ENCODE measurements at places on chromosomes 5 and 9. TPM values are rescaled to one million over a fixed set of nuclear protein-coding genes. Genes with fewer than 3 reads are reported as not detected.

PCDHA10 gene
- total RNA-seq = not detected

FGF1 gene
- not detected for total RNA-seq

TLX3 gene
- total RNA-seq = not detected

ARHGEF39 gene
- 14.5 TPM for total RNA-seq

PHAX gene
- 47.1 TPM for total RNA-seq

HAVCR1 gene
- 2.7 TPM for total RNA-seq

PTGES2 gene
- total RNA-seq = 56.4 TPM

DDX4 gene
- total RNA-seq = 0.12 TPM

PTPN3 gene
- total RNA-seq = 0.50 TPM

ADAMTS12 gene
- total RNA-seq = not detected

DNA sequence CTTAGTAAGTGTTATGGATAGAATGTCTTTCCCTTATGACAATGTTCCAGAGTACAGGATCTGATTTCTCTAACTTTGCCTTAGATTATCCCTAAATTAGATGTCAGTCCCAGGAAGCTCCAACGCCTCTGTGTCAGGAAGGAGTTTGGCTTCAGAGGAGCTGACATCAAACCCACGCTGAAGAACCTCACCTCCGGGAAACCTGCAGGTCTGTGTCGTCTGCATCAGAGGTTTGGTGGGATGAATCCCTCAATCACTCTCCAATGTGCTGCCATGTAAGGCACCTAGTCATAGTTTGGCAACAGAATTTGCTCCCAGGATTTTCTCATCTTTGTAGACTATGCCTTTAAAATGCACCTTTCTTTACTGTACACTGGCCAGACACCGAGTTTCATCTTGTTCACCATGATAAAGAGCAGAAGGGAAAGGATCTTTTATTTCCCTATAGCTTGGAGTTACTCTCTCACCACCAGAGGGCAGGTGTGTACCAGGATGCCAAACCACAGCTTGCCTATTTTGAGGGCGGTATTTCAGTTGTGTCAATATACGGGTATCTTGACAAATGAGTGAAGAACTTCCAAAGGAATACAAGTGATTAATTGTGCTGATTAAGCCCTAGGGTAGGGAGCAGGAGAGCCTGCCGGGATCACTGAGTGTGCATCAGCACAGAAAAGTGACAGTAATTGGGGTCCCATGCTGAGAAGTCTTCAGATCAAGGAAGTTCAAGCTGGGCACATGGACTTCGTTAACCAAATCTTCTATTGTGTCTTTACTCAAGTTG lies 23.4 kb downstream of the MINAR2 start:
- peak; percentile 63 for DNase-seq

GRCh38 chr5:81830596-81830995 lies 79.7 kb upstream of the SSBP2 start:
- no peak for DNase-seq

DNA sequence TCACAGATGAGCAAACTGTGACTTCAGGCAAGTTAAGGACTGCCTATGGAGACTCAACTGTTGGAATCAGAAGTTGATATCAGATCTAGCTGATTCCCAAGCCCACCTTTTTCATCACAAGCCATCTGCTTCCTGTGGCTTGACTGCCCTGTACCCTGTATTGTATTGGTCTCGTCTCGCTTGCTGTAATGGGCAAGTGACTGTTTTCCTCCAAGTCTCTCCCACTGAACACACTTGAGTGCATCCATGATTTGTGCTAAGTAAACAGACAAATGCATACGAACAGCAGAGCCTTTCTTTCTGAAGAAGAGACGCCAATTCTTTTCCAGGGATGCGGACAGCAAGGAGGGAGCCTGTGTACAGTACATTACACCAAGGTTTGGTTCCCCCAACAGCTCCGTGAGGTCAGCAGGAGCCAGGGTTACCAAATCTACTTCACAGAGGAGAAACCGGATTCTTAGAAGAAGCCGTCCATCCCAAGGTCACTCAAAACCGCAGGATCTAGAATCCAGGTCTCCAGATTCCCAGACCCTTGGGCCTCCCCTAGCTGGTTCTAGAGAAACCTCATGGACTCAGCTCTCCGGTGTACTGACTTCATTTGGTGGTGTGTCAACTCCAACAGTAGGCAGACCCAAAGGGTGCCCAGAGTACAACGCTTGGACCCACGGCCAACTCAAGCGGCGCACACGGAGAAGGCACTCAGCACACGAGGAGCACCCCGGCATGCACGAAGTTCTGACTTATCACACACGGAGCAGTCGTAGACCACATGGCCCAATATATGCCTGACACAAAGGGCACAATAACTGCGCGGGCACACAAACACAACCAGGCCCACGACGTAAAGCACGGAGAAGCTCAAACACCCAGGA lies 1.1 kb downstream of the BAG1 start:
- DNase-seq = no peak

DNA sequence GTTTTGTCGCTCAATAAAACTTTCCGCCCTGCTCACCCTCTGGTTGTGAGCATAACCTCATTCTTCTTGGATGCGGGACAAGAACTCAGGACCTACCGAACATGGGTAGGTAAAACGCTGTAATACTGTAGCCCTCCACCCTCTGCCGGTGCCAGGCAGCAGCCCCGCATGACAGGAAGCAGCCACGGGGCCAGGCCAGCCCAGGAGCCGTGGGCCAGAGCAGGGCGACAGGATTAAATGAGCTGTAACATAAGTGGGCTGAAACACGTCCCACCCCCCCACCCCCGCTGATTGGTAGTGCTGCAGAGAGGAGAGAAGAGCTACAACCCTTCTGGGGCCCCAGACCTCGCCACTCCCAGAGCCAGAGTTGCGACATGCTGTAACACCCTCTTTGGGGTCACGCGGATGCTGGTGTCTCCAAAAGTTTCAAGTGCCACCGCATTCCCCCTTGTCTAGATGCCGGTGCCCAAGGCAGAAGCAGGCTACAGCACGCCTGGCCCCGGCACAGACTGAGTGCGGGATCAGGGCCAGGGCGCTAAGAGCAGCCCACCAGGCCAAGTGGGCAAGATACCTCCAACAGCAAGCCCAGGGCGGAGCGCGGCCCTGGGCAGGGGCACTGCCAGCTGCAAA lies 81.8 kb downstream of the FBXW11 start:
- no peak for DNase-seq

- DNase-seq = no peak
Measured at GRCh38 chr5:100709771-100710170, 174.6 kb downstream of the FAM174A start.

GRCh38 chr5:7629561-7629960 lies 221.4 kb downstream of the CFAP90 start:
- no peak for DNase-seq

DNA sequence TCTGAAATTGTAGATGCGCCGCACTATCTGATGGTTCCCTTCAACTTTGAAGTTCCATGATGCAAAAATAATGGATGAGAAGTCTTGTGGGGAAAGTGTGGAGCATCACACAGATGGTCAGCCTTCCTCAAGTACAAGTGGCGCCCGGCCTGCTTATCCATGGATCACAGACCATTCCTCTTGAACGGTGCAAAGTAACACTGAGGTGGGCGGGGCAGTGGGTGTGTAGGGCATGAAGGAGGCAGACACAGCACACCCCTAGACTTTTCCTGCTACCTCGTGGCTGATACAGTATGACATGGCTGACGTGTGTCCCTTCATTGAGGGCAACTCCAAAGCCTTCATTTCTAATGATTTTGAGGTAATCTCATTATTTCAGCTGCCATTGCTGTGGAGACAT lies 2.5 kb upstream of the GNG10 start:
- DNase-seq = no peak

DNA sequence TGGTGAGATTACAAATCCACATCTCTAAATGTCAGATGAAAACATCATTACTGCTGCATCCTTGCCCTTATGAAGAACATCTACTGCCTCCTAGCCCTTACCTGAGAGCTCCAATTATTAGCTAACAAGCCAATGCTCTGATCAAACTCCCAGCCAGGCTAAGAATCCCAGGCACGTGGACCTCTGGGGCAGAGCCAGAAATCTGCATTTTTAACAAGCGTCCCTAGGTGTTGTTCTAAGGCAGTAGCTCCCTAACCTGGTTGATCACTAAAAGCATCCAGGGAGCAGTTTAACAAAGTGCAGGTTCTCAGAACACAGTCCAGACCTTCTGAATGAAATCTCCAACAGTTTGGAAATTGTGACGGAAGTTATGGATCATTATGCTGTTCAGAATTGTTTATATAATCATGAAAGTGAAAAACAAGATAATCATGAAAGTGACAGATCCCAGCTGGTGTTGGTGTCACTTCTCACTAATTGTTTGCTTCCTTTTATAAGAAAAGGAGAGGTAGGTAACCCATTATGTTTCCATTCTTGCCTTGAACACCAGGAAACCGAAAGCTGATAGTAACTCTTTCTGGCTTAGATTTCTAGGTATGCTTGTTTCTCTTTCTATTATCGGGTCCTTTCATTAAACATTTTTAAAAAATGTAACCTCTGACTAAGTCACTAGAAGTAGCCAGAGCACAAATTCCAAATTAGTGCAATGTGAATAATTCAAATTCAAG lies 216.5 kb upstream of the NR4A3 start:
- no peak for DNase-seq

- no peak for DNase-seq
Measured at GRCh38 chr5:151023651-151024050, 3.3 kb downstream of the GPX3 start.

GRCh38 chr9:27572918-27573633 lies at the start of gene C9orf72:
Gene C9orf72, minus strand, starts transcription at chr9:27573481. Its CDS starts 6,361 bp downstream, at chr9:27567120.
- DNase-seq = peak; percentile 86

DNA sequence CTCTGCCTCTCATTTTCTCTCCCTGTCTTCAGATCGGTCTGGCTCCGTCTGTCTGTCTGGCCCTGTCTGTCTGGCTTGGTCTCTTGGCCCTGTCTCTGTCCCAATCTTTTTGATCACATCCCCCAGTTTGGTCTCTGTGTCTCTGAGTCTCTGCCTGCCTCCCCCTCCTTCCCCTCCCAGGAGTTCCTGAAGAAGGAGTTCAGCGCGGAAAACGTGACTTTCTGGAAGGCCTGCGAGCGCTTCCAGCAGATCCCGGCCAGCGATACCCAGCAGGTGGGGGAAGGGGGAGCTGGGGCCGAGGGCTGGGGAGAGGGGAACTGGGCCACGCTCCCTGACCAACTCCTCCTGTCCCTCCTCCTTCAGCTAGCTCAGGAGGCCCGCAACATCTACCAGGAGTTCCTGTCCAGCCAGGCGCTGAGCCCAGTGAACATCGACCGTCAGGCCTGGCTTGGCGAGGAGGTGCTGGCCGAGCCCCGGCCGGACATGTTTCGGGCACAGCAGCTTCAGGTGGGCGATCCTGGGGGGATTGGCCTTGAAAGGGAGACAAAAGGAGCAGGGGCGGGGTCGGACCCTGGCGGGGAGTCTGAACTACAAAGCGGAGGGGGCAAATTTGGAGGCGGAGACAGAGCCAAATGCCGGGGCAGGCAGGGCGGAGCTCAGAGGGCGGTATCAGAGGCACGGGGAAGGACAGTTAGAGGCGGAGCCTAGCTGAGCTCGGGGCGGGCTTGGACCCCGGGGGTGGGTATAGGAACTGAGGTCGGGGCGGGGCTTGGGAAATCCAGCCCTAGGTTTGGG lies 9.0 kb downstream of the RGS14 start:
- no peak for DNase-seq

GRCh38 chr9:85603936-85604335 lies 137.8 kb downstream of the AGTPBP1 start:
- no peak for DNase-seq

DNA sequence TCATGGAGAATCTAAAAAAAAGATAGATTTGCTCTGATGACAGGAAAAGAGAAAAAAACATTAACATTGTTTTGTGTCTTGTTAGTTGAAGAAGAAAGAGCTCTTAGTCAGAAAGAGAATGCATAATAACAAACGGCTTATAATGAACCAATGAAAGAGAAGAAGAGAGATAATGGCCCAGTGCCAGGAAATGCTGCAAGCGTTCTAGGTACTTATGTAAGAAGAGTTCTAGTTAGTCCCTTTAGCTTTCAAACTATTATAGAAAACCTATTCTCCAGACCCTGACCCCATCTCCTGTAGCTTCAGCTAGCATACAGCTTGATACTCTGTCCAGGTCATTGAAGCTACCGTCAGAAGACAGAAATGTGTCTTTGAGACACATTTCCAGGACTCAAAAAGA lies 70.2 kb downstream of the FBXL17 start:
- DNase-seq = no peak

DNA sequence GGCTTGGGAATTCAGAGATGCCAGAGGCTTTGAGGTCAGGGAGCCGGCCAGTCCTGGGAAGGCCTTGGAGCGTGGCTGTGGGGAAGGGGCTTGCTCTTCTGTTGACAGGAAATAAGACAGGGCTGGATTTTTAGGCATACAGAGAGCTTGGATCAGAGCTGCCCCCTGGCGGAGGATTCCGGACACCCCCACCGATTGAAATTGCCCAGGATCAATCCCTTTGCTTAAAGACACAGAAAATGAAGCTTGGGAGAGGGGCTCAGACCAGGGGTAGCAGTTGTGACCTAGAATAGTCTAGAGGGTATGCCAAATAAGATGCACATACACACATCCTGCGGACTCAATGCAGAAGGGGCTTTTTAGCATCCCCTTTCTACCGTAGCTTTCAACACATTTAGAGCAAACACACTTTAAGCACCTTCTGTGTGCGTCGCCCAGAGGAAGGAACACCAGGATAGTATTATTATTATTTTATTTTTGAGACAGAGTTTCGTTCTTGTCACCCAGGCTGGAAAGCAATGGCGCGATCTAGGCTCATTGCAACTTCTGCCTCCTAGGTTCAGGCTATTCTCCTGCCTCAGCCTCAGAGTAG lies 1.7 kb upstream of the NTMT1 start:
- peak; percentile 82 for DNase-seq

GRCh38 chr9:33778700-33779351 lies 16.5 kb upstream of the PRSS3 start:
- peak; percentile 68 for DNase-seq

- DNase-seq = no peak
Measured at GRCh38 chr9:9951556-9952160, 661.1 kb downstream of the PTPRD start.

DNA sequence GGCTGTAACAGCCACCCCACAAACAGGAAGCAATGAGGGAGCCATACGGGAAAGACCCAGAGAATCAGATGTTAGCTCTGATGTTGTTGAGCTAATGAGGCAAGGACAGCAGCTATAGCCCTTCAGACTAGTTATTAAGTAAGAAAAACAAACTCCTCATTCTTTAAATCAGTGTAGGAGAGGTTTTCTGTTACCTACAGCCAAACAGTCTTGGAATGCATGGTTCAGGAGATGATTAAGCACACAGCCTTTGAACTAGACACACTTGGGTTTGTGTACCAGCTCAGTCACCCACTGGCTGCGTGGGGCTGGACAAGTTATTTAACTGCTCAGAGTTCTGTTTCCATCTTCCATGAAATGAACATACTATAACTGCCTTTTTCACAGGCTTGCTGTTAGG lies 68.1 kb downstream of the SPOCK1 start:
- DNase-seq = no peak

DNA sequence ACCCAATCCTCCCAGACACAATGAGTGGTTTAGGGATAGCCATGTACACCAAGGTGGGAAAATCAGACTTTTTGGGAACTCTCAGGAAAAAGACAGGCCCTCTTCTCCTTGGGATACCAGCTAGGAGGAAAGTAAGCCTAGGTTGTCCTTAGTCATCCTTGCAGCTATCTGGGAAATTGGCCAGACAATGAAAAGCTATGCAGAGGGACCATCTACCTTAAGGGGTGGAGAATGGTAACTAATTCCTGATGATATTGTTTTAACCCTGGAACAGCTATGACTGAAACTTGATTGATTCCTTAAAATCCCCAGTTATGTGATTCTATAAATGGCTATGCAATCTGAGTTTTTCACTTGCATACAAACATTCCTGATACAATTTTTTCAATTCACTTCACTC lies 88.9 kb upstream of the BNC2 start:
- no peak for DNase-seq

GRCh38 chr9:127991017-127991756 lies 10.4 kb upstream of the EEIG1 start:
- no peak for DNase-seq
